ENCODE measurements at places on chromosomes 4 and X. TPM values are rescaled to one million over a fixed set of nuclear protein-coding genes. Genes with fewer than 3 reads are reported as not detected.

- DNase-seq: no peak
These were observed 6.9 kb downstream of the ANK2 start for GRCh38 chr4:113056318-113056717.

- no peak for DNase-seq
These were observed 516.0 kb downstream of the PCDH7 start for GRCh38 chr4:31236020-31236638.

Gene TMSB15B
- 4.9 TPM for total RNA-seq

DNA sequence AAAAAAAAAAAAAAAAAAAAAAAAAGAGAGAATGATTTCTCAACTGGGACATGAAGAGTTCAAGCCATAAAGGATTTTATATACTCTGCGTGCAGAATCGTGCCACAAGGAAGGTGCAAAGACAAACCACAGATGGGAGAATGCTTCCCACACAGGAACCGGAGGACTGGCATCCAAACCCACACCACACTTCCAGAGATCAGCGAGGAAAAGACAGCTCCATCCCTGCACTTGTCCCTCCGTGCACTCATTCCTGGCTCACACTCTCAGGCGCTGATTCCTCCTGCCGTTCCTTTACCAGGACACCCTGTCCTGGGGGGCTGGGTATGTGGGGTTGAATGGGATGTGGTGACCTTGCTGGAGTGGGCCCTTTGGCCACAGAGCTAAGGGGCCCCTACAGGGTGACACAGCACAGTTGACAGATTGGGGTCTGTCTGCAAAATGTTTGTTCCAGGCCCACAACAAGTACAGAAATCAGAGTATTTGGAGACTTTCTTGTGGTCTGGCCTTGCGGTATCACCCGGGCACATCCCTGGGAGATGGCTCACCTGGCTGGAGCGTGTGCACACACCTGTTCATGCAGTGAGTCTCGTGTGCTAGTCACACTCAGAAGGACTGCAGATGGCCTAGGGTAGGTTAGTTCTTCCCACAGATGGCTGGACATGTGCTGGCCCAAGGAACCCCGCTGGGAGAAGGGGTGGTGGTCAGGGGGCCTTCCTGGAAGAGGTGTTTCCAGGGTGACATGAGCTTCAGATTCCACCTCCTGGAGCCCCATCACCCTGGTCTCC lies 55.4 kb upstream of the GPR78 start:
- no peak for DNase-seq

- no peak for DNase-seq
These were observed 24.2 kb downstream of the SUV39H1 start for GRCh38 chrX:48720577-48721250.

DNA sequence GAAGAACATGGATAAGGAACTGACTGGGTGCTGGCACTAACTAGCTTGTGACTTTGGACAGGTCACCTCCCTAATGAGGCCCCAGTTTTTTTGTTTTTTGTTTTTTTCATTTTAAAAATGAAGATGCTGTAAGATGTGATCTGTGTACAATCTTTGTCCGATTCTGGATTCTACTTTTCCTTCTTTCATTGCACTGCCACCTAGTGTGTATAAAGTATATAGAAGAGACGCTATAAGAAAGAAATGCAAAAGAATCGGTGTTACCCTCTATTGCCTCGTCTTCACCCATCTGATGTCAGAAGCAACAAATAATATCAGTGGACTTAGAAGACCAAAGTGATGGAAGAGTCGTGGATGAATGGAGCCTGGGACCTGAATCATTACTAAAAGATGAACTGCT lies 58.6 kb upstream of the P2RY10 start:
- no peak for DNase-seq

GRCh38 chr4:27861802-27862201 lies 1001.2 kb downstream of the STIM2 start:
- DNase-seq: no peak

Gene COL4A5
- total RNA-seq: 31.6 TPM
